ENCODE measurements at places on chromosomes 11 and 22. TPM values are rescaled to one million over a fixed set of nuclear protein-coding genes. Genes with fewer than 3 reads are reported as not detected.

GRCh38 chr11:49499117-49499516 lies 290.7 kb upstream of the FOLH1 start:
- no peak for DNase-seq

DNA sequence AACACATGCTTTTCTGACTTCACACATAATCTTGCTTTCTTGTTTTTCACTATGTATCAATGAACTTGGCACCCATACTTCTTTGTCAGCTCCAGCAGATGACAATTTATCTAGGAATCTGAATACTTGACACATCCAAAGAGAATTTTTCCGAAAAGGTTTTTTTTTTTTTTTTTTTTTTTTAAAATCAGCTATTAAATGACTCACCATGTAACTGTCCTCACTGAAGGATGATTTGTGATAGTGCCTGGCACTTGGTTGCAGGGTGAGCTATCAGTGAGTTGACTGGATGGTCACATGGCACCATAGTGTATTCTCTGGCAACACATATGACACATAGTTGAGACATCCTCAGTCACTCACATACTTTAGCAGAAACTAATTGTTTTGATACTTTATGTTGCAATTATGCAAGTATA lies 133.4 kb upstream of the E2F8 start:
- DNase-seq, result no peak

- no peak for DNase-seq
Observed at GRCh38 chr11:101745756-101746155, 161.9 kb upstream of the TRPC6 start.

GRCh38 chr22:35538801-35539321 lies 1.8 kb upstream of the RASD2 start:
- DNase-seq, result no peak

- DNase-seq, result no peak
Observed at GRCh38 chr11:95605271-95605940, 184.2 kb downstream of the FAM76B start.

Gene MMP8
- 0.15 TPM for total RNA-seq

Gene CBX7
- 71.1 TPM for total RNA-seq
